Stomach (tissue), 19 donors: ENCODE measurements at places on chromosomes 1 and 21. TPM values are rescaled to one million over a fixed set of nuclear protein-coding genes. Genes with fewer than 3 reads are reported as not detected.
A peak's percentile ranks its signal among the peaks of the same experiment; 100 is the strongest.

The CASP9 gene
- total RNA-seq = 125 TPM

- no peaks in the 10 kb centered on the region for H3K27me3 ChIP-seq
- DNase-seq = no peak
- H3K4me3 ChIP-seq = no peak overlapping the region
- H3K4me1 ChIP-seq = no peaks in the 10 kb centered on the region
These were observed 39.5 kb upstream of the EDARADD start for GRCh38 chr1:236354330-236355147.

DNA sequence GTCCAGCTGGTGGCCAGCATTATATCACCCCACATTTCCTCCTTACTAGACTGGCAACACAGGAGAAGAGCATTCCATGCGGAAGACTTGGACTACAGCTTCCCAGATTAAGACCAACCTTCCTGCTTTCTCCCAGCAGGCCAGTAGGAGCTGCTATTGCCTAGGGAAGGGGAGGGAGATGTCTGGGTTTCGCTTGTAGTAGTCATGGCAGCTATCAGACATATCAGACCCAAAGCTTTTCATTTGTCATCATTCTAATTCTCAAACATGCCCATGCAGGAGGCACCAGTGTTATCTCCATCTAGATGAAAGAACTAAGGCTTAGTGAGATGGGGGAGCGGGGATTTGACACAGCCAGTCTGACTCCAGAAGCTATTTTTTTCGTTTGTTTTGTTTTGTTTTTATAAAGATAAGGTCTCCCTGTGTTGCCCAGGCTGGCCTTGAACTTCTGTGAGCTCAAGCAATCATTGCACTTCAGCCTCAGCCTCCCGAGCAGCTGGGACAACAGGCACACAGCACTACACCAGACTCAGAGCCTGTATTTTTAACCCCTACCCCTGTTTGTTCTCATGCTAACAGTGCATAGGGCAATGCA is 4.5 kb downstream of the PLA2G2A start:
- H3K36me3 ChIP-seq = no peaks in the 10 kb centered on the region
- peak; percentile 80 for DNase-seq
- H3K27ac ChIP-seq = no peak overlapping the region
- H3K27me3 ChIP-seq = no peaks in the 10 kb centered on the region

GRCh38 chr1:155005076-155006011 is 2.7 kb downstream of the ZBTB7B start:
- peak; percentile 87 for DNase-seq
- H3K27me3 ChIP-seq = no peaks in the 10 kb centered on the region
- H3K27ac ChIP-seq = peak overlapping the region; percentile 99
- peaks cover 67% of the 10 kb centered on the region for H3K4me1 ChIP-seq
- H3K4me3 ChIP-seq = peak overlapping the region; percentile 89
- H3K36me3 ChIP-seq = peaks cover 5% of the 10 kb centered on the region
